Tongue (tissue), 3 donors: ENCODE measurements at places on chromosomes 7 and 10. TPM values are rescaled to one million over a fixed set of nuclear protein-coding genes. Genes with fewer than 3 reads are reported as not detected.

The TSPAN15 gene
- total RNA-seq: 64.6 TPM

The CEP55 gene
- total RNA-seq: 8.9 TPM

The ZPBP gene
- not detected for total RNA-seq

The MACC1 gene
- total RNA-seq: 6.9 TPM
